HFFc6 (cell line): ENCODE measurements at places on chromosomes 12 and 14.

DNA sequence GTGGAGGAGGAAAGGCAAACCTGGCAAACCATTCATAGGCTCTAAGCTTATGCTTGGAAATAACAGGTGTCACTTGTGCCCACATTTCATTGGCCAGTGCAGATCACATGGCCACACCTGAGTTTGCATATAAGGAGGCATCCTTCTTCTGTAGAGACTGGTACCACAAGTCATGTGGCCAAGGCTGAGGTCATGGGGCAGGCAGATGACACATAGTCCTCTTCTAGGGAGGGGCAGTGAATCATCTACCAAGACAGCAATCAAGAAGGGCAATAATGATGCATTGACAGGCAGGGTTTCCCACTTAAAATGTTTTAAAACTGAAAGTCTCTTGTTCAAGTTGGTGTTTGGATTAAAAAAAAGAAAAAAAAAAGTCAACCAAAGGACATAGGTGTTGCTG is 77.3 kb downstream of the DAAM1 start:
- DNase-seq: no peak

GRCh38 chr12:20448781-20449180 is 80.4 kb downstream of the PDE3A start:
- DNase-seq: no peak

DNA sequence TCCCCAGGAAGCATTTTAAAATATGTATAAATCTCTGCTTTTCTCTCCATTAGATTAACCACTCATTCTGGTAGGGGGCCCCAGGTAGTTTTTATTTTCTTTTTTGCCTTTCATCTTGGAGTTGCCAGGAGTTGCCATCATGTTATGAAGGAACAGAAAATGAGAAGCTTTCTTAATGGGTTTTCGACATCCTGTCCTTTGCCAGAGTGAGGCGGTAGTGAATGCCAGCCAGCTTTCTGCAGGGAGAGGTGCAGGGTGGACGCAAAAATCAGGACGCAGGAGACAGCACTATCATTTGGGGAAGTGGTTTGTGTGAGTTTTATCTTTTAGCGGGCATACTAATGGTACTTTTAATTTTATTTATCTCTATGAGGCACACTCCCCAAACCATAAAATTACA is 1.7 kb downstream of the RASSF8 start:
- DNase-seq: peak; percentile 33

- no peak for DNase-seq
Measured at GRCh38 chr14:63895510-63895909, 42.7 kb downstream of the SYNE2 start.

DNA sequence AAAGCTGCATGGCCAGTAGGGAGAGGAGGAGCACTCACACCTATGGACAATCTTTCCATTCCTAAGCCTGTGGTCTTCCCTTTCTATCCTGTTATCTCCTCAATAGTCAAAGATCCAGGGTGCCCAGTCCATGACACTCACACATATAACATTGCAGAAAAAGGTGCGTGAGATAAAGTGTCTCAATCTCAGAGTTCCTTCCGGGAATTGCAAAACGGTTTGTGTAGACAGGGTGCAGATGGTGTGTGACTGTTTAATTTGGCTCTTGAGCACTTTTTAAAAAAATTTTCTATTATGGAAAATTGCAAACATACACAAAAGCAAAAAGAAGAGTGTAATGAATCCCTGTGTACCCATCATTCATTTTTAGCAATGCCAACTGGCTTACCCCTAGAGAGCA is 1493.6 kb downstream of the AACS start:
- no peak for DNase-seq

- no peak for DNase-seq
Measured at GRCh38 chr12:19999805-20000138, 368.6 kb upstream of the PDE3A start.

DNA sequence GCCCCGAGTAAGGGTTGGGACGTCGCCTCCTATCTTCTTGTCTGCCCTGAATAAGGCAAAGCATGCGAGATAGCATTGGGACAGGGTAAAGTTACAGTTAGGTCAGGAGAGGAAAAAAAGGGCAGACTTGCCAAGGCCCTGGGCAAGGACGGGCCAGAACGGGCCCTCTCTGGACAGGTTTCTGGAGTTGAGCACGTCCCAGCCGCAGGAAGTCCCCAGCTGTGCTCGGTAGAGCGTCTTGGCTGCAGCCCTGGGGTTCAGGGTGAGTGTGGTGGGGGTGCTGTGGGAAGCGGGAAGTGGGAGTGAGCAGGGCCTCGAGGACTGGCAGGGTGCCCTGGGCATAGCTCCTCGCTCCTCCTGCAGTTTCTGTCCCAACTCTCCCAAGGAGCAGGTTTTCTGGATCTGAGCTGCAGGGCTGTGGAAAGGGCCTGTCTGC is 5.4 kb downstream of the RPS6KL1 start:
- no peak for DNase-seq

GRCh38 chr14:26984311-26985177 is 386.7 kb upstream of the NOVA1 start:
- no peak for DNase-seq

- no peak for DNase-seq
Measured at GRCh38 chr12:118424884-118425283, 48.5 kb downstream of the SUDS3 start.

- no peak for DNase-seq
Measured at GRCh38 chr14:68807148-68807600, 14.3 kb upstream of the ZFP36L1 start.

DNA sequence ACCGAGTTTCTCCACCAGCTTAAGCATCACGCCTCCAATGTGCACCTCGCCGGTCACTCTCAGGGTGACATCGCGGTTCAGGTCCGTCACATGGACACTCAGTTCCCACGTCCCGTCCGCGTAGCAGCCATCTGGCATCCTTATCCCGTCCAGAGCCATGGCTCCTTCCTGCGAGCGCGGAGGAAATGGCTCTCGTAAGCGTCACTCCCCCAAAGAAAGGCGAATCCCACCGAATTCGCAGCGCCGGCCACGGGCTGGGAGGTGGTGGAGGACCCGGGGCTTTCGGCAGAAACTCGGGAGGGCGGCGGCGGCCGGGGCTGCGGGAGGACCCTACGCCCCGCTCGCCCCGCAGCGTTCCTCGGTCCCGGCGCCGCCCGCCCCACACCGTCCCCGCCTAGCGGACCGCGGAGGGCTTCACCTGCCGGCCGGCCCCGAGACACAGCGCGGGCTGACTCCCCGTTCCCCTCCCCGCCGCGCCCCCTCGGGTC is 396 bp downstream of the FERMT2 start:
- peak; percentile 27 for DNase-seq

DNA sequence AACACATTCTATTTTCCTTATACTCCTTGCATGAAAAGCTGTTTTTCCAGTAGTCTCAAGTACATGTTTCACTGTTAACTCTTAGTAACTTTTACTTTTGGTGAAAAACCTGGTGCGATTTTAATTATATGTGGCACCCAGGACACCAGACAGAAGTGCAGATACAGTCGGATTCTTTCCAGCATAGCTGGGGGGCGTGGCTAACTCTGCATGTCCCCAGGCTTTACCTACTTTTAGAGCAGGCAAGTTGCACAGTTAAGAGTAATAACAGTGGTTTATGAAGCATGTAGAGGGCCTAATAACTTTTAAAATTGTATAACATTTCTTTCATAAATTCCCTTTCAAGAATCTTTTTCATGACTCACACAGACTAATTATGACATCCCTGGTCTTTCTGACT is 70.7 kb downstream of the HSD17B6 start:
- peak; percentile 1 for DNase-seq

GRCh38 chr12:54282949-54283593 is 2.5 kb downstream of the HNRNPA1 start:
- DNase-seq: no peak

DNA sequence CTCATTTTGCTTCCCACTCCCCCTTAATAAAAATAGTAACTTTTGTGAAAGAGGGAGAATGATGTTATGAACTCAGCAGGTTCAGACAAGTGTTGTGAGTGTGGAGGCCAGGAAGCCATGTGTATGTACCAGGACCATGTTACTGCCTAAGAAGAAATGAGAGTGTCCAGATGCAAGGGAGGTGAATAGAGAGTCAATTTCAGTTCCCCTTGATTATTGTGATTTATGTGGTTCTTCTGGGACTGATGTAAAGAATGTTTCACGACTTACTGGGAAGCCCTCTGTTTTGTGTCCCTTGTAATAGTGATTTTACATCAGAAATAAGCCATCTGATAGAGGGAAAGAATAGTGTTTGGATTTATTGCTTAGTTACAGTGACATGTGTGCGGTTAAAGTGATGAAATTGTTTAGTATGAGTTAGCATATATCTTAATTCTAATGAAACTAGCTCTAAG is 32.5 kb downstream of the FBXO34 start:
- DNase-seq: no peak

GRCh38 chr12:113788020-113788856 is 177.9 kb downstream of the RBM19 start:
- peak; percentile 51 for DNase-seq

DNA sequence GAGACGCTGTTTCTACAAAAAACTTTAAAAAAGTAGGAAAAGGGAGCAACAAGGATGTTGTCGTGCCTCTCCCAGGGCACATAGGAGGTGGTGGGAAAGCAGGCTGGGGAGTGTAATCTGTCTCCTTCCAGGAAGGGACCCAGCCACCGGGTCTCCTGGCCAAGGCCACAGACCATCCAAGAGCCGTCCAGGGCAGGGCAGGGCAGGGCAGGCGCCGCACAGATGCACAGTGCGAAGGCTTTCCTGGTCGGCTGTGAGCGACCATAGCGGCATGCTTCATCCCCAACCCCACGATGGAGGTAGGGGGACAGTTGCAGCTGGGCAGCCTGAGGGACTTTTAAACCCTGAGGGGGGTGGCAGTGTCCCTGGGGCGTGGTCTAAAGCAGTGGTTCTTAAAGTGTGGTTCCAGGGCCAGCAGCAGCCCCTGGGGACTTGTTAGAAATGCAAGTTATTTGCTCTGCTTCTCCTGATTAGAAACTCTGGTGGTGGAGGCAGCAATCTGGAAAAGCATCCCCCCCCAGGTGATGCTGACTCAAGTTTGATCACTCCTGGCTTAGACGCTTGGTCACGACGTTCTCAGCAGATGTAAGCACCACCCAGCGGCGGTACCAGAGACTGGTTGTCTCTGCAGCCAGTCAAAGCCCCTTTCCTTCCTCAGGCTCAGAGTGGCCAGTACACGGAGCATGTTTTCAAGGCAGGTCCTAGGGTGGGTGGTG is 197.4 kb upstream of the PRMT8 start:
- peak; percentile 25 for DNase-seq

- DNase-seq: peak; percentile 79
Measured at GRCh38 chr14:71591929-71592328, 340.3 kb upstream of the RGS6 start.

DNA sequence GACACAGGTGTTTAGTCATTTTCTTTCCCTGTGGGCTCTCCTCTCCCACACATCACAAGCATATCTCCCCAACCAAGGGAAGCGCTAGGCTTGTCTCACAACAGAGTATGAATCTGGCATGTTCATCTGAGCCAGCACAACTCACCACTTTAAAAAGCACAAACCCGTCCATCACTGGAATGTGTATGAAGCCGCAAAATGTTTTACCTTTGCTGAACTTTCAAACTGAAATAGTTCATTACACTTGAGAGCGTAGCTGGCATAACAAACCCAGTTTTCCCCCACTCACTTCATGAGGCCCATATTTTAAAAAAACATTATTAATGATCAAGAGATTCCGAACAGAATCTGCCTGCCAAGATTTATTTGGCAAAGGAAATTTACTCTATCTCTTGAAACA is 15.8 kb downstream of the NID2 start:
- no peak for DNase-seq

DNA sequence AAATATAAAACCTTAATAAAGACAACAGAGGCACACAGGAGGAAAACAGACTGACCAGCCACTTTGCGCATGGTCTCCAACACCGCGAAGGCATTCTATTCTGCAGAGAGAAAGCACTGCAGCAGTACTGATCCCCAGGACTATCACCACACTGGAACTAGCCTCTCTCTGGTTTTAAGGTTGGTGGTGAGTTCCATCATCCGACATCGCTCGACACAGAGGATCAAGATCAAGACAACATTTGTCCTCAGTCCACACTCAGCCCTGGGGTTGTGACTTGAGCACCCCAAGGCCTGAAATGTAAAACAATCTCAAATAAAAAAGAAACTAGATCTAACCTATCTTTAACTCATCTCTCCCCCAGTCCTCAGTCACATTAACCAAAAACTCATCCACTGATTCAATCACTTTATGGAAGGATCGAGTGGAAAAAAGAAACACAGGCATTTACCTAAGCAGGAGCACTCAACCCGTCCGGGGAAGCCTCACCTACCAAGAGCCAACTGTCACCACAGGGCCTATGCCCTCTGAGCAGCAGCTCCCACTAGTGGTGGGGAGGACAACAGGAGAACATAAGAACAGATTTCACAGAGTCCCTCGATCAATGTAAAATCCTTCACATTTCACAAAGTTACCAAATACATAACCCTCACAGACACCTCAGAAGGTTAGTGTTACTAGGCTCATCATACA is 17.7 kb downstream of the STXBP6 start:
- no peak for DNase-seq

DNA sequence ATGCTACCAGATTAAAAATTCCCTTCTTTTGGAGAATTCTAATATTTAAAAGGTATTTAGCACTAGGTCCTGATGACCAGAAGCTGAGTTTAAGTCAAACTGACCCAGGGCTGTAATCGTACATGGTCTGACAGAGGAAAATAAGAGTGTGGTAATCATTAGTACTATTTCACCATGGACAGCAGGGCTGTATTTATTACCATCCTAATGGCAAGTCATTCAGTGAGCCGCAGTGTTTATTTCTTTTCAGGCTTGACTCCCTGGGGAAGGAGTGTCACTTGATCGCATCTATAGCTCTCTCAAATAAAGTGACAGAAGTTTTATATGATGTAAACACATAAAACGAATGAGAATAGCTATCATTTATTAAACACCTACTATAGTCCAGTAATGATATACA is 261.8 kb downstream of the BTG1 start:
- no peak for DNase-seq

GRCh38 chr12:119668324-119668841 is 450 bp downstream of the PRKAB1 start:
- DNase-seq: no peak

DNA sequence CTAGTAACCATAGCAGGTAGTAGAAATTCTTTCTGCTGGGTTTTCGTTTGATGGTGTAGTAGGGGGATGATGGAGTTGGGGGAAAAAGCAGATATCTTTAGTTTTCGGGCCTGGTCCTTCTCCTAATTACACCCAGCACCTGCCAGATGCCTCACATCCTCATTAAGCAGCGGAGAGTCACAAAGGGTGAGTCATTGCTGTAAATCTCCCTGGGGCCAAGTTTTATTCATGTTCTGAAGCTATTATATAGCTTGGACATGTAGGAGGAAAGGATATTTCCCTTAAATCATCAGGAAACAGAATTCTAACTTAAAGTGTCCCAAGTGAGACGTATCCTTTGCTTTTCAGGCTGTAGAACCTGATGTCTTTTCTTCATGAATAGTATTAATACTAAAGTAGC is 4.9 kb upstream of the NECAP1 start:
- peak; percentile 64 for DNase-seq

- no peak for DNase-seq
Measured at GRCh38 chr12:95989504-95990123, 6.5 kb downstream of the HAL start.

- DNase-seq: peak; percentile 69
Measured at GRCh38 chr12:27142101-27142721, 59.8 kb upstream of the C12orf71 start.
